ENCODE measurements at places on chromosomes 2 and 18. TPM values are rescaled to one million over a fixed set of nuclear protein-coding genes. Genes with fewer than 3 reads are reported as not detected.

NCL gene
- polyA plus RNA-seq: 84.4 TPM

ZNF804A gene
- polyA plus RNA-seq: not detected

RNPEPL1 gene
- polyA plus RNA-seq: 160 TPM

ITPRID2 gene
- 11.9 TPM for polyA plus RNA-seq

LAMA3 gene
- polyA plus RNA-seq: 11.5 TPM

MROH2A gene
- 0.99 TPM for polyA plus RNA-seq

DSG4 gene
- polyA plus RNA-seq: 0.01 TPM

MAP4K3 gene
- polyA plus RNA-seq: 8.1 TPM

UGT1A8 gene
- 0.39 TPM for polyA plus RNA-seq

FNDC4 gene
- 34.0 TPM for polyA plus RNA-seq

KLHL41 gene
- polyA plus RNA-seq: 0.31 TPM

CRYGD gene
- not detected for polyA plus RNA-seq

DCAF17 gene
- 3.3 TPM for polyA plus RNA-seq

EPB41L3 gene
- polyA plus RNA-seq: 28.7 TPM

LONRF2 gene
- 0.51 TPM for polyA plus RNA-seq

DCDC2C gene
- not detected for polyA plus RNA-seq
